ENCODE measurements at places on chromosomes 16 and 17. TPM values are rescaled to one million over a fixed set of nuclear protein-coding genes. Genes with fewer than 3 reads are reported as not detected.

GRCh38 chr17:17983376-17983775 lies 10.7 kb downstream of the DRC3 start:
- no peak for DNase-seq

- DNase-seq: no peak
These were observed 103.8 kb downstream of the YPEL2 start for GRCh38 chr17:59435238-59435637.

DNA sequence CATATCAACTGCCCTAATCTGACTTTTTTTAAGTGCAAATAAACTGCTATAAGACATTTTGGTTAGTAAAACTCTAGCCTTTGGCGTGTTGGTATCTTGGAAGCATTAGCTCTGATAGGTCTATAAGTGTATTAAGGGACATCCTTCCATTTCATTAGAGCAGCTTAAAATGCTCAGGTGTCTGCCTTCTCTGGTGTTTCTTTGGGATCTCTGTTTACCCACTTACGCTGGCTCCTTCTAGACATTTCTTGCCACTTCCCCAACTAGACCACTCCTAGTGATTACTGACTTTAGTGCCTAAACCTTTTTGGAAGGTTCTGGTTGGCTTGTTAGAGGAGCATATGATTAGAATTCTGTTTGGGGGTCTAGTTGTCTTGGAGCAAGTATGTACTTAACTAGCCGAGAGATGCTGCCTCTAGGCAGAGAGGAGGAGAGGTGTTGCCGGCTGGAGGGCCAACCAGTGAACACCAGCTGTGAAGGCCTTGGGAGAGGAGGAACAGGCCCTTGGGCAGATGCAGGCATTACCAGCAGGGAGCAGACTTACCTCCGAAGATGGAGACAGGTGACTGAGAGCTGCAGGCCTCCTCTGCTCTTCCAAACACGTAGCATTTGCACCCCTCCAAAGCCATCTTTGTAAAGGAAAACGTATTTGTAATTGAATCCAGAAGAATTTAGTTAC lies 15.2 kb upstream of the CLEC18C start:
- DNase-seq: no peak

DNA sequence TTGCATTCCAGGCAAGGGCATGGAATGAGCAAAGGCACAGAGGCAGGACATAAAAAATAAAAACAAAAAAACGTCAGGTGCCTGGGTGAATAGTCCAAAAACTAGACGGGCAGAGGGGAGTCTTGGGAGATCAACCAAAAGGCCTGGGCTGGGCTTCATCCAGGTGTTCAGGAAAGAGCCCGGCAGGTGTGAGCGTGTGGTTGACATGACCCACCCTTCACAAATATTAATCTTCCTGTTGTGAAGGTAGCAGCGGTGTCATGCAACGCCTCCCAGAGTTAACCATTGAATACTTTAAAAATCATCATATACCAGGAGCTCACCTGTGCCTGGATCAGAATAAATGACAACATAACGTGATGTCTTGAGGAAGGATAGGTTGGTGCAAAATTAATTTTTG lies 90.6 kb downstream of the USP22 start:
- DNase-seq: no peak

Gene OR4D1
- total RNA-seq: 0.18 TPM

Gene NT5M
- total RNA-seq: 6.0 TPM

All from activated naive CD4-positive, alpha-beta T cell treated with anti-CD3 and anti-CD28 coated beads, Interleukin-2, amount 50 U/mL, for 72 hours (primary cell).